ENCODE measurements at places on chromosomes 12 and 14.

DNA sequence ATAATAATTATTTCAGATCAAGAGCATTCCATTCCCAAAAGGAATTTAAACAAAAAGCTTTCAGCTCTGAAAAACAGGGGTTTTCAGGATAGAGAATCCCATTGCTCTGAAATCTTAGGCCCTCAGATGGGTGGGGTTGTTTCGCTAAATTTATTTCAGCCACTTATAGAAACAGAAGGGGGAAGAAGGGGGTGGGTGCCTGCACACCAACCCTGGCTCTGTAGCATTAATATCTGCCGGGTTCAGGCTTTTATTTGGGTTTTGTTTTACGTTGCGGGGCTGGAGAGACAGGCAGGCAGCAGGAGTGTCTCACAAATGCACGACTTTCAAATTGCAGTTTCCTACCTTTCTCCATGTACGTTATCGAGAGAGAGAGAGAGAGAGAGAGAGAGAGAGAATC lies 12.5 kb upstream of the ZFP36L1 start:
- DNase-seq, result no peak

- DNase-seq, result no peak
Observed at GRCh38 chr12:5648692-5649359, 216.9 kb downstream of the NTF3 start.

GRCh38 chr12:120421701-120422100 lies 16.2 kb upstream of the COX6A1 start:
- no peak for DNase-seq

DNA sequence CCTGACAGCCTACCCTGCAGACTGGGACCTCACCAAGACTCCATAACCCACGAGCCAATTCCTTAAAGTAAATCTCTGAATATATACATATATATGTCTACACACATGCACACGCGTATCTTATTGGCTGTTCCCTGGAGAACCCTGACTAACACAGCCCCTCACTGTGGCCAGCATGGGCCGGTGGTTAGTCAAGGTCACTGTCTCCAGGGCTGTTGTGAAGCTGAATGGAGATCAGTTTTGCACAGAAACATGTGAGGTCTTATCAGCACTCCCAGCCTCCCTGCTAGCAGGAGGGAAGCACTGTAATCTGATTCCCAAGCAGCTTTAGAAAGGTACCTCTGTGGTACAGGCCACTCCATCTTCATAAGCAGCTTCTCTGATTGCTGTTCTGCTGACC lies 46.6 kb upstream of the PLEKHG6 start:
- DNase-seq, result no peak

GRCh38 chr14:80350707-80351106 lies 139.4 kb upstream of the DIO2 start:
- DNase-seq, result no peak

DNA sequence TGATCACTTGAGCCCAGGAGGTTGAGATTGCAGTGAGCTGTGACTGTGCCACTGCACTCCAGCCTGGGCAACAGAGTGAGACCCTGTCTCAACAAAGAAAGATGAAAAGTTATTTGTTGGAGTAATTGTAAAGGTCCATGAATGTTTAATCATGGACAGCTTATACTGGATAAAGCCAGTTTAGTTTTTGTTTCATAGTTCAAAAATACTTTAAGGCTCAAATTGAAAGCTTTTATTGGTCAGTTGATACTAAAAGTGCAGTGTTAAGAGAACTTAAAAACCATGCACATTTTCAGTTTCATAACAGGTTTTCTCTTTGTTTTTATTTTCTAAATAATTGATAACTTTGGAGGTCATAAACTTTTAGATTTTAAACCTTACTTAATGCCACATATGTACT lies 108.4 kb downstream of the MON2 start:
- DNase-seq, result no peak

Data from stimulated activated CD4-positive, alpha-beta T cell treated with anti-CD3 and anti-CD28 coated beads, Interleukin-1b, Interleukin-23, amount 100 ng/mL, for 1 hour (primary cell).